ENCODE measurements at places on chromosomes 13 and 19. TPM values are rescaled to one million over a fixed set of nuclear protein-coding genes. Genes with fewer than 3 reads are reported as not detected.

Gene PBX4
- 6.3 TPM for total RNA-seq

Gene ZIC2
- 19.4 TPM for total RNA-seq

Gene RXFP2
- not detected for total RNA-seq

Gene CGB1
- total RNA-seq = not detected

Gene RAB3A
- 381 TPM for total RNA-seq

Gene PRRG2
- total RNA-seq = 1.0 TPM

Gene ZSCAN4
- not detected for total RNA-seq

Gene TBC1D4
- total RNA-seq = 30.8 TPM

Gene MBD3
- 75.2 TPM for total RNA-seq

Gene GPI
- total RNA-seq = 561 TPM

Gene NAPSA
- total RNA-seq = 1.9 TPM

Gene FFAR3
- total RNA-seq = 0.27 TPM

Gene MED29
- total RNA-seq = 61.0 TPM

Gene RNASEH2A
- 9.3 TPM for total RNA-seq

Gene RGL3
- total RNA-seq = 15.4 TPM

Gene ZNF799
- 4.8 TPM for total RNA-seq

Gene RFPL4AL1
- total RNA-seq = not detected

Gene R3HDM4
- 35.0 TPM for total RNA-seq

Gene PPP1R37
- 54.0 TPM for total RNA-seq

Gene WTIP
- 27.7 TPM for total RNA-seq

Gene ZNF829
- 4.6 TPM for total RNA-seq

Gene PLIN5
- 5.4 TPM for total RNA-seq

Gene OVOL3
- total RNA-seq = not detected

Gene CYP2A6
- not detected for total RNA-seq

Gene NFKBIB
- 24.1 TPM for total RNA-seq

Gene NXNL1
- not detected for total RNA-seq

Gene ZNF534
- 3.9 TPM for total RNA-seq

Gene RNF113B
- not detected for total RNA-seq

Gene FXYD3
- total RNA-seq = 0.79 TPM

Gene EID2B
- 13.1 TPM for total RNA-seq

Gene FBXO27
- total RNA-seq = 50.8 TPM

Gene PINLYP
- 6.4 TPM for total RNA-seq

Gene NLRP13
- not detected for total RNA-seq

Gene NKPD1
- 0.56 TPM for total RNA-seq

Gene ZNF208
- 10.6 TPM for total RNA-seq

Gene GARIN5A
- 7.2 TPM for total RNA-seq

Gene SIGLEC12
- total RNA-seq = 0.30 TPM

Gene ZNF547
- total RNA-seq = 11.6 TPM

Gene ZNF132
- total RNA-seq = 15.6 TPM

Gene NFIC
- 127 TPM for total RNA-seq

Gene APOC4
- total RNA-seq = not detected

Gene ZNF560
- not detected for total RNA-seq

Gene DCT
- 3.7 TPM for total RNA-seq

Gene KASH5
- total RNA-seq = not detected

Data from dorsolateral prefrontal cortex (tissue), 122 donors.